Activated T-helper 17 cell treated with anti-CD3 and anti-CD28 coated beads, Interleukin-2, amount 50 U/mL, for 72 hours (primary cell): ENCODE measurements at places on chromosomes 5 and 9.
A peak's percentile ranks its signal among the peaks of the same experiment; 100 is the strongest.

DNA sequence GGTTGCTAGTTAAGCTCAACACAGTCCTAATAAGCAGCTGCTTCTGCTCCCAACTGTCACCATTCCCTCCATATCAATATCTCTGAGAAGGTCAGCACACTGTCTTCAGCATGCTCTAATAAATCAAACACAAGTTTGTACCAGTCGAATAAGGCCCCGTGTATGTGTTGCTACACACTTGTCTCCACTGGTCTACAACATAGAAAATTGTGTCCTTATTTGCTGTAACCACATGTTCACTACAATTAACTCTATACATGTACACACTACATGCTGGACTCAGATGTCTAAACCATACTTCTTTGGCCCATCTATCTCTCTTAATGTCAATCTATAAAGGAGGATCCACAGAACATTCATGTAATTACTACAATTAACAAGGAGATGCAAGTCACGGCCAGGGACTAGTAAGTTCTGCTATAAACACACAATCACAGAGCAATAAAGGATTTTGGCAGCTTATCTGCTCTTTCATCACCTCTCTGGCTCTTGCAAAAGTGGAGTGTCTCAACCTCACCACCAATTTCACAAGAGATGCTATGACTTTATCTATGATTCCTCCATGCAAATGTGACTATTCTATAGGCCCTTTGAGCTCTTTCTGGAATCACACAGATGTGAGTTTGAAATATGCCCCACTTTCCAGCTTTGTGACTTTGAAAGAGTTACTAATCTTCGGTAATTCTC is 143.9 kb downstream of the SEMA5A start:
- no peak for ATAC-seq

- no peak for ATAC-seq
These were observed 7.7 kb upstream of the EXOC3 start for GRCh38 chr5:435156-435790.

DNA sequence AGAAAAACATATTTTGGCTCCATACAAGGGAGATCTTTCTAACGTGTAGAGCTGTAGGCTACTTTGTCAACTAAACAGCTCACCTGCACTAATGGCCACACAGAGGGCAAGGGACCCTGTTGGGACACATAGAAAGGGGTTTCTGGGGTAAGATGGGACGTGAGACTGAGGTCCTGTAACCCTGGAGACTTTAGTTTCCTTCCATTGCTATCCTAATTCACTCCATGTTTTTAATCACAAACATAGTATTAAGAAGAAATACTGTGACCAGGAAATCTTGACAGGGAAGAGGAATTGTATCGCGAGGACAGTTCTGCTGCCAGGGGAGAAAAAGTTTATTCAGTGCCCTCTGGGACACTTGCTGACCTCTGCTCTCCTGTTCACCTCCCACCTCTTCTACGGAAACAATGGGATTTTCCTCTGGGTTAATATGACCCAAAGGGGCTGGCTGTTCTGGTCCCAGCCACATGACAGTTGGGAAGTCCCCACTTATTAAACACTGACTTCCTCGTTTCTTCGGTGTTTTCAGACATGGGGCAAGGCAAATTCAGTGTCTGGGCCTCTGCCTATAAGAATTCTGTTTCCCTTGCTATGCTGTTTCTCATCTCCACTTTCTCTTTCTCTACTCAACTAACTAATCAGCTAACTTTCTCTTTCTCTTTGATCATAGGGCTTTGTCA is 106.9 kb upstream of the SEMA6A start:
- no peak for ATAC-seq

- ATAC-seq, result no peak
These were observed 308.9 kb upstream of the MPDZ start for GRCh38 chr9:13588151-13589033.

- ATAC-seq, result no peak
These were observed 36.4 kb downstream of the NR4A3 start for GRCh38 chr9:99858087-99858486.

- ATAC-seq, result no peak
These were observed 123.9 kb downstream of the FBXL17 start for GRCh38 chr5:108257996-108258395.

- peak; percentile 37 for ATAC-seq
These were observed 21.0 kb upstream of the ALDH1B1 start for GRCh38 chr9:38371495-38371894.

DNA sequence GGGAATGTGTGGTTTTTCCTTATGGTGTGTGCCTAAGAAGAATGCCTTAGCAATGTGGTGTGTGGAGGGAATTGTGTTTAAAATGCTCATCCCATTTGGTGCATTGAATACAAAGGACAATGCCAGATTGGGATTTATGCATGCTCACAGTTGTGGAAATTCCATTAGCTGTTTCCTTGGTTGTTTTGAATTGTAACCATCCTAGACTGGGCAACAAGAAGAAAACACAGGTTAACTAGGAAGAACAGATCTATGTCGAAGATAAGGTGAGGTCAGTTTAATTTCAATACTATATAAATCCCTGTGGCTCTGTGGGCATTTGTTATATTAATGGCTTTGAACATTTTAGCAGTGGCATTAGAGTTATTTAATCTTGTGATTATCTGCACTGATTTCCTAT is 266.8 kb downstream of the MAT2B start:
- no peak for ATAC-seq
